ENCODE measurements at places on chromosomes 11 and 22. TPM values are rescaled to one million over a fixed set of nuclear protein-coding genes. Genes with fewer than 3 reads are reported as not detected.

DNA sequence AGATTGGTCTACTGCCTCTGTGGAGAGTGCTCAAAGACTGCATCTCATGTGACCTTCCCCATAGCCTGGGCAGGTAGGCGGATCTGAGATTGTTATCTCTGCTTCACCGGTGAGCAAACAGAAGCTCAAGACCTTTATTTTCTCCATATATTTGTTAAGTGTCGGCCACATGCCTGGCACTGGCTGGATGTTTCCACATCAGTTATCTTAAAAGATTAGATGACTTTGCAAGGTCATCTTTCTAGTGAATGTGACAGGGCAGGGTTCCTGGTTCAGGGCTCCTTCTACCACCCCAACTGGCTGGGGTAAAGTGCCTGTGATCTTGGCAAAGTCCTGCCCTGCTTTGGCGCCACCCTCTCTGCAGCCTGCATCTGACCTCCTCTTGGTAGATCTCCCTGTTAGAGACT lies 125.0 kb downstream of the CCDC81 start:
- DNase-seq, result no peak

DNA sequence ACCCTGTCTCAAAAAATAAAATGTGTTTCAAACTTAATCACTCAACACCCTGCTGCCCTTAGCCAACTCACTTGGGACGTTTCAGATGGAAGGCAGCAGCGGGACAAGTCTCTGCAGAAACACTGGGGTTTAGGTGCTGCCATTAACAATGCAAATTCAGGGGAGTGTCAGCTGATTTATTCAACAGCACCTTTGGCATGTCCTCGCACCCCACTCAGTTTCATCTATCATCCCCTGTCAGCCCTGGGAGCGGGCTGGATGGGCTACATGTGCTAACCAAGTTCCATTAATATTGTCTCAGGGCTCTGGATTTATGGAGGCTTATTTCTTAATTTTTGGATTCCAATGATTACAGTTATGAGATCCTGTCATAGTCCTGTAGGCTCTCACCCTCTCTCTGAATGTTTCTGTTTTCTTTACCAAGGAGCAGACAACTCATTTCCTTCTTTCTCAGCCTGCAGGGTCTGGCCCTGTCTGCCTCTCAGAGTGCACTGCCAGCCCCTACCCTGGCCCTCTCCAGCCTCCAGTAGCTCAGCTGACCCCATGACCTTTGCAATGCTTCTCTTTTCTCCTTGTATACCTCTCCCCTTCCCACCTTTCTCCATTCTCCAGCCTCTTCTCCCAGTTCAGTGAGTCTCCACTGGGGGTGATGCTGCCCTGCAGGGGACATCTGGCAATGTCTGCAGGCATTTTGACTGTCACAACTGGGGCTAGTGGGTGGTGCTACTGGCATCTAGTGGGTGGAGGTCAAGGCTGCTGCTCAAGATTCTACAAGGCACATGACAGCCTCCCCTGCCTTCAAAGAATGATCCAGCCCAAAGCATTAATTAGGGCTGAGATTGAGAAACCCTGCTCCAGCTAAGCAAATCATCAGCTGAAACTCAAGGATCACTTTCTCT lies 79.0 kb downstream of the APIP start:
- no peak for DNase-seq

DNA sequence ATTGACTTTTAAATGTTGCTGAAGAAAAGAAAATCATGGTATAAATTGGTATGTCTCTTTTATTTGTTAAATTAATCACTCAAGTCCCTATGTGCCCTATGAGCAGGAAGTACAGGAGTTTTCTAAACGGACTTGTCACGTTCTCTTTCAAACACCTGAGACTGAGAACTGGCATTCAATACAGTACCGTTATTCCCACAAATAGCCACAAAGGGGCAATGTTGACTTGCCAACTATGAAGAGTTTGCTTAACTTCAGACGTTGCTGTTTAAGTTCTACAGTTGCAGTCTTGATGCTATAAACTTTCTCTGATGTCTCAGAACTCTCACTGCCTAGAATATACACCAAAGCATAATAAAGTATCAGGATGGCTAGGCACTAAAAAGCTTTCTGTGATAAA lies 7.6 kb downstream of the OR56A1 start:
- DNase-seq, result no peak

DNA sequence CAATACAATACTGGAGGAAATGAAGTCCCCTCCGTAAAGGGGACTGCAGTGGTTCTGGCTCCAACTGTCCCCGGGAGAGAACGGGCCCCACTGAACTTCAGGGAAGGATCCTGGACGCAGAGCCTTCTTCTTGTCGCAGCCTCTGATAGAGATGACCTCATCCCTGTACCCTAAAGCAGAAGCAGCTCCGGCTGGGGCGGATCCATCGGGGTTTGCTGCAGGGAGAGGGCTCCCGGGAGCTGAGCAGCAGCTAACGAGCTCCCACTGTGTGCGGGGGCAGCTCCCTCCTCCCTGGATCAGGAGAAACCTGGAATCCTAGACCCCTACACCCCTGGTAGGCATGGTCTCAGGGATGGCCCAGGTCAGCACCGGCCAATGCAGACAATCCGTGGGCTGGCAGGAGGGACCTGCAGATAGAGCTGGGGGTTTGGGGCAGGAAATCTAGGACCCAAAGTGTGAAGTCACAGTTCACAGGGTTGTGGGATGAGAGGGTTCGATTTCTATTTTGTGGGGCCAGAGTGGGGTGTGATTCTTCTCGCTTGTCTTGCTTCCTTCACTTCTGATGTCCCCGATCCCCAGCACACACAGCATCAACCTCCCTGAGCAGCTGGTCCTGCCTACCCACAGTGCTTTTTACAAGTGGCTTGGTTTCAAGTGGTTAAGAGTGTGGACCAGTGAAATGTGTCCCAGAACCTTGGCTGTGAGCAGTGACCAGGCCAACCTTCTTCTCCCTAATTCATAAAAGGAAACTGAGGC lies 12.9 kb downstream of the KIAA0930 start:
- peak; percentile 78 for DNase-seq

- no peak for DNase-seq
These were observed 515.0 kb downstream of the NTM start for GRCh38 chr11:131885431-131885830.

GRCh38 chr11:95625164-95625900 lies 164.2 kb downstream of the FAM76B start:
- DNase-seq, result no peak

DNA sequence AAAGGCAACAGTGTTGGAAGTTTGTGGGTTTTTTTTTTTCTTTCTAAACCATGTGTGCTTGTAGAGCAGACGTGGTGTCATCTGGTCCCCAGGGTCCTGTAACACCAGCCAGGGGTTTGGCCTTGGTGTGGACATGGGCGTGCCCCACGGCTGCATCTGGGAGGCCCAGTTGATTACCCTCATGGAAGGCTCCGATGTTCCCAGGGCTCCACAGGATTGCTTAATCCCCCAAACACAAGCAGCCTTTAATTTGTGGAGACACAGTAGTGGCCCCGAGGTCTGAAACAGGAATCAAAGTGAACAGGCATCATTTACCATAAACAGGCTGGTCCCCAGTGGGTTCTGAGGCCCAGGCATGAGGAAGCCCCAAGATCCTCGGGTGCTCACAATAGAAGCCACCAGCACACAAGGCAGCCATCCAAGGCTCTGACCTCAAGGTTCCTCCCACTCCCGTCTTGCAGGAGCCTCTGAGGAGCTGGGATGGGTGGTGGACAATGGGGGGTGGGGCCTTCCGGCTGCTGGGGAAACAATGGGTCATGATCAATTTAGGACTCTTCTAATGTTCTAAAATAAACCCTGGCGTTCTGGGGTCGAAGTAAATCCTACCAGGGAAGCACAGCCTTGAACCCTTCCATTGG lies 115.0 kb upstream of the CD82 start:
- DNase-seq, result peak; percentile 68

GRCh38 chr11:86099874-86100273 lies 31.0 kb upstream of the PICALM start:
- DNase-seq, result no peak

The PAX6 gene
- not detected for total RNA-seq

The TMEM9B gene
- 41.5 TPM for total RNA-seq

The CERK gene
- total RNA-seq, result 83.5 TPM

The ANO1 gene
- 8.8 TPM for total RNA-seq

Measured in right cardiac atrium (tissue), 5 donors.